ENCODE measurements at places on chromosomes 5 and 9. TPM values are rescaled to one million over a fixed set of nuclear protein-coding genes. Genes with fewer than 3 reads are reported as not detected.

GRCh38 chr5:77937015-77937908 is 161.1 kb upstream of the TBCA start:
- DNase-seq: no peak

- no peak for DNase-seq
Measured at GRCh38 chr9:103167530-103167929, 172.4 kb downstream of the CYLC2 start.

GRCh38 chr5:72511774-72512592 is 4.8 kb upstream of the ZNF366 start:
- no peak for DNase-seq

DNA sequence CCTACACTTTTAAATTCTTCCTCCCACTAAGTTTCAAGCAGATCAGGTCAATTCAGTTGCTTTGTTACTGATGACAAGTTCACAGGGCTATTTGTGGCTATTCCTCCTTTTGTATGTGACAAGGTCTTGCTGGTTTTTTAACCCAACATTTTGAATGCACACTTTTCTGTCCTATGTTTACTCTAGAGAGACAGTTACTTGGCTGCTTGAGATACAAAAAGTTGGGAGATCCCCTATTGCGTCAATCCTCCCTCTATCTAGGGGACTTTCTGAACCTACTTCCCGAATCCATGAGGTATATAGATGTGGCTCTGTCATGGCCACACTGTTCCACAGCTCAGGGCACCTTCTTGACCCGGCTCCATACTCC is 386.7 kb downstream of the NTRK2 start:
- DNase-seq: no peak

DNA sequence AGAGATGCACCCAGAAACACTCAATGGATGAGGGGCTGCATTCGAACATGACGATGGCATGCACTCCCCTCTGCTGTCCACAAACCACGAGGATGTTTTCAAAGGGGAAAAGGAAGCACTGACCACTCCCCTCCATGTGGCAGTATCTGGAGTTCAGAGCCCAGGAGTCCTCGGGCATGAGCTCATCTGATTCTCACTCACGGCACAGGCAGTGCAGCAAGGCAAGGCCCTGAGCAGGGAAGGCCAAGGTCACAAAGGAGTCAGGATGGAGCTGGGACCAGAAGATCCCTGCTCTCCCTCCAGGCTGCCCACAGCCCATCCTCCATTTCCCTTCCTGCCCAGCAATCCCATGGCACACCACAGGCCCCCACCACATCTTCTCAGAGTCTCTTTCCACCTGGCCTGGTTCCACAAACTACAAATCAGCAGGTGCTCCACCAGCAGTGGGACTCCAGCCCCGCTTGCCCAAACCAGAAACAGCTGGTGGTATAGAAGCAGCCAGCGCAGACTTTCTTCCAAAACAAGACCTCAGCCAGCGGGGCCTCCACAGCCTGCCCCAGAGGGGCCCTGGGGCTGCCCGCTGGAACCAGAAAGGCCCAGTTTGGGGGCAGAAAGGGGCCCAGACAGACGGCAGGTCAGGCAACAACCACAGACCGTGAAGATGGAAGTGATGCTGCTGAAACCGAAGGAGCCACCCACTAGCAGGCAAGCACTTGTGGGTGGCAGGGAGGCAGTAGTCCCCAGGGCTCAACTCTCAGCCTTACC is 12.2 kb downstream of the TNIP1 start:
- peak; percentile 81 for DNase-seq

DNA sequence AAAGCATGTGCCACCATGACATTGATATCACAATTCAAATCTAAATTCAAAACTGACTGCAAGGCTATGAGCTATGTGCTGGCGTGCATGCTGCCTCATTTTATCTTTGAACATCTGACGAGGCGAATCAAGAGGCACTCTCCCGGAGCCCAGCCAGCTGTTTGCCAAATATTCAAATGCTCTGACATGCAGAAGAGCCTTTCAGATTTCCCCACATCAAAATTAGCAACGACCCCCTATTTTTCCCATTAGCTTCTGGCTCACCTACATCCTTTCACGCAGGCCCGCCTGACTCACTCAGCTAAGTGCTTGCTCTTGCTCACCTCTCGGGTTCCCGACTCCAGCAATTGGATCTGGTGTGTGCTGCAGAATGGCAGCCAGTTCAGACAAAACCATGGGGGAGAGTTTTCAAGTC is 159.0 kb downstream of the NR2F1-AS1 start:
- DNase-seq: no peak

DNA sequence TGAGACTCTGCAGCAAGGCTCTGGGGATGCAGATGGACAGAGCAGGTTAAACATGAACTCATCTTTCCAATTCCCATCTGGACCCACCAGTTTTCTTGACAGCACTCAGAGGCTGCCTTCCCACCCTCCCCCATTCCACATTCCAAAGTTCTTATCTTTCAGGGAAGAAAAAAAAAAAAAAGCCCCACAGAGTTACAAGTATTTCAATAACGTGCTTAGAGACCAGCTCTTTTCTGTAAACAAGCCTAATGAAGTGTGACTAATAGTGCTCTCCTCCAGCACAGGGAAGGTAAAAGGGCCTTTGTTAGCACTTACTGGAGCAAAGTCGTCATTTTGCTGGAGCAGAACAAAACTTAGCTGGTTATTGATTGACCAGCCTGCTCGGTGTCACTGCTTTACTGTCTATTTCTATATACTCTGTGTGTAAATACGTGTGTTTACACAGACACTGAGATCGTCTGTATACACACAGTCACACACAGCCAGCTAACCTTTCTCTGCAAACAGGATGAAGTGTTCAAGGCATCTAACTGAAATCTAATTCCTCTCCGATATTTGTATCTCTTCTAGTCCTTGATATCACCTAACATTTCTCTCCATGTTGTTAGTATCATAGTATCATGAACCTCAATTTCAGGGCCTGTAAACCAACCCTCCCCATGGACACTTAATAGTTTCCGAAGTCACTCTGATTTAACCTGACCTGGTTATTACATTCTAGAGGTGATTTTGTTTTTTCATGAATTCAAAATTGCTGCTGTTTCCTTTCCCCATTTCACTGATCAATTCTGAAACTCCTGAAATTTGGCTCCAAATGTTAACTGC is 84.9 kb downstream of the ZNF608 start:
- DNase-seq: peak; percentile 66

DNA sequence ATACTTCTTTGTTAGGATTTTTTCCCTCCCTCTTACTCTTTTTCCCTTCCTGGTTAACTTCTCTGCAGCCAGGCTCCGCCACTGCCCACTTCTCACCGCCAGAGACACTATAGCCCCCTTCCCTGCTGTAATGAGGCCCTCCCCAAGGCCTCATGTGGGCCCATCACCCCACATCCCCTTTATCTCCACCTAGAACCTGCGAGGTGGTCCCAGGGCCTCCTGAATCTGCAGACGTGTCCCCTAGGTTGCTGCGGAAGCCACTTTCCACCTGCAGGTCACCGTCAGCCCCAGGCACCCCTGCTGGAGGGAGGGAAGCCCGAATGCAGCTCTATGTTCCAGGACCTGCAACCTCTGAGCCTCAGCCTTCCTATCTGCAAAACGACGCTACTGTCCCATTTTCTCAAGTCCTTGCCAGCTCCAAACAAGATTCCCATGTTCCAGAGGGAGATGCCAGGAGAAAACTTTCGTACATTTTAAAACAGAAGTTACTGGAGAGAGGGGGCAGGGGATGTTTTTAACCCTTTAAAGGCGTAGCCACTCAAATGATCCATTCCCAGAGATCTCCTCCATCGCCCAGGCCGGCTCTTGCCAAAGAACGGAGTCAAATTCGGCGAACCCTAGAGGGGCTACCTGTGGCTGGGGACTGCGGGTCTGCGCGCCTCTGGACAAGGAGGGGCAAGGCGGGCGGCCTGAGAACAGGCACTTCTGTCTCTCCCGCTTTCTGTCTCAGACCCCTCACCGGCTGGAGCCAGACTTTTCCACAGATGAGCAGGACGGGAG is 929 bp downstream of the SH3PXD2B start:
- peak; percentile 88 for DNase-seq

DNA sequence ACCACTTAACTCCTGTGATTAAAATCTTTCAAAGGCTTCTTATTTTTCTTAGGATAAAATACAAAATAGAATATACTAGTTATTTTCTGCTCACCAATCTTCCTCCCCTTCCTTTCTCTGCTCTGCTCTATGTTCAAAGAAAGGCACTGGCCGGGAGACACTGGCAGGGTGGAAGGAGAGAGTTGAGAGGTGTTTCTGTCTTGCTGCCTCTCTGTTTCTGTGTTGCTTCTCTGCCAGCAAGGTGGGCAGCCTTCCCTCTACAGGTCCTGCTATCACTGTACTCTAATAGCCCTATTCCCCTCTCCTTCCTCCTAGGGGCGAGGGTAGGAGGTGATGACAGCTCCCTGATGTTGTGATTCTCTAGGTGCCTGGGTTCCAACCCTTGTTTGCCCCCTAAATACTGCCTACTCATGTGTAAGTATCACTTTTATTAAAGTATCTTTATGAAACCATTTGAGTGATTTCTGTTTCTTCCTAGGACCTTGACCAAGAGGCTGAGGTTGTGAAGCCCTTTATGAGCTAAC is 515.1 kb downstream of the TLE4 start:
- no peak for DNase-seq

GRCh38 chr5:126769703-126770102 is 7.2 kb upstream of the LMNB1 start:
- DNase-seq: no peak

DNA sequence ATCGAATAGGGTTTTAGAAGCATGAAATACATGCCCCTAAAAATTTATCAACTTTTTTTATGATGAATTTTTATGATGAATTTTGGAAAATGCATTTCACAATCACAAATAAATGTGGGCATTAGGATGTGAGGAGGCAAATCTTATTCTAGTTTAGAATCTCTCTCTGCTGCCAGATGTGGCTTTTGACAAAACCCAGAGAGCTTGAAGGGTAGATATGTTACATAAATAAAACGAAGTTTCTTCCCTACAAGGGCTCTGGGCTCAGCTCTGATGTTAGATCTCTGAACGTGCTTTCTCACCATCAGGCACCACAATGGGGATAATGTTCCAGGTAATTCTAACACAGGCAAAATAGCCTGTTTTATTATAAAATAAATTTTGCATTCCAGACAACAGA is 102.3 kb upstream of the ADAMTSL1 start:
- no peak for DNase-seq

DNA sequence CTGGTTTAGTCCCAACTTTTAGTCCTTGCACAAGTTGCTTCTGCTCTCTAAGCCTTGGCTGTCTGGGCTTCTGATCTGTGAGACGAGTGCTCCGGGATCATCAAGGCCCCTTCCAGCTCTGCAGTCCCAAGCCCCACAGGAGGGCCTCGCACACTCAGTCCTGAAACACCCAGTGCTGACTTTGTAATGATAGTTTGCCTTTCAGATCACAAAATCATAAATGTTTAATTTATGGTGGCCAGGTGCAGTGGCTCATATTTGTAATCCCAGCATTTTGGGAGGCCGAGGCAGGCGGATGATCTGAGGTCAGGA is 95.9 kb upstream of the SLC25A48 start:
- DNase-seq: no peak

DNA sequence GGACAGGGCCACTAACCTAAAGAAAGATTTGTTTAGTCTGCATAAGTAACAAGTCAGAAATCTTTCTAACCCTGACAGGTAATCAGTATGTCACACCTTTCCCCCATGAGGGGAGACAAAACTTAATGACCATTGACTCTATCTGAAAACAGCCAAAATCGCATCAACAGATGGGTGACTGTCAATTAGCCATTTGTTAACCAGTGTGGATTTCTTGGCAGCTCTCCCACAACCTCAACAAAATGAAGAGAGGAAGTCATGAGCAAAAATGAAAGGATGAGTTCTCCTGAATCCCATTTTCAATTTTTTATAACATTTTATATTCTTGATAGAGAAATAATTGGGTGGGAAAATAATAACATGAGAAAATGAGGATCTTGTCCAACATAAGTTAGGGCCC is 84.6 kb upstream of the SNX2 start:
- no peak for DNase-seq

DNA sequence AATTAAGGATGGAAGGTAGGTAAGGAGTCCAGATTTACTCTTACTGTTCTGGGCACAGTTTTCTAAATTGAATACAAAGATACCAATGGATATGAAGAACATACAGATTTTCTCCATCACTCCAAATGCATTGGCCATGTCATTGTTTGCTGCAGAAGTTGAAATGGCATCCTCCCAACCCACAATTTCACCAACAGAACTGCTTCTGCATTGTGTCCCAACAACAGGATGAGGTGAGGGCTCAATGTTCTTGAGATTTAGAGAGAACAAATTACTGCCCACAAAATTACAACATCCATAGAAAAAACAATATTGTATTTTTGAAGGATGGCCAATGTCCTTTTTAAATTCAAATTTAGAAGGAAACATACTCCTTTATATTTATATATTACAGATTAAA is 88.9 kb downstream of the NUDT12 start:
- DNase-seq: no peak

GRCh38 chr5:59799668-59800346 is 93.7 kb downstream of the PDE4D start:
- DNase-seq: peak; percentile 81

GRCh38 chr5:10525124-10525495 is 38.8 kb upstream of the ANKRD33B start:
- DNase-seq: no peak

DNA sequence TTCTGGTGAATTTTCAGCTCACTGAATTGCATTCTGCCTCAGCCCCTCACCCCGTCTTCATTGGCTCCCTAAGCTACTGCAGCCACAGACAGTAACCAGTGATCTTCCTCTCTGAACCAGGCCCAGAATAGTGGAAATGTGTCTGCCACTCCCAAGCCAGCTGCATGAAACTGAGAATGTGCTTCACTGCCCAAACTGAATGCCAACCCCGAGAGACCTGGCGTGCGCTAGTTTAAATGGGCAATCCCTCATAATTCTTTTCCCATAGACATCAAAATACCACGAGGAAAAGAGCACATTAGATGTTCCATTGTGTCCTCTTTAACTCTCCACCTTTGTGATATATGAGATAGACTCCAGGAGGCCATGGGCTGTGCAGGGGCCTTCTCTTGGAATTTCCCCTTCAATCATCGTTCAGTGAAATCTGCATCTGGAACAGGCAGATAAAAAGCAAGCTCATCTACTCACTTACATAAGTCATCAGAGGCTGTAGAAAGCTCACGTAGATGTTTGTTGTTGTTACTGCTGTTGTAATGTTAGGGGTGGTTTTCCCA is 320.2 kb downstream of the NFIB start:
- DNase-seq: peak; percentile 83

PCDHGA5 gene
- 2.3 TPM for total RNA-seq

SPINK4 gene
- total RNA-seq: 0.31 TPM

DDX4 gene
- total RNA-seq: 0.04 TPM

PRR16 gene
- total RNA-seq: 6.0 TPM

CTNND2 gene
- total RNA-seq: 0.49 TPM

LHX3 gene
- total RNA-seq: not detected

IRX2 gene
- total RNA-seq: 0.18 TPM

SLC22A4 gene
- 2.7 TPM for total RNA-seq

LSM11 gene
- total RNA-seq: 7.3 TPM

GLDC gene
- 0.27 TPM for total RNA-seq

LECT2 gene
- not detected for total RNA-seq

OR5C1 gene
- total RNA-seq: not detected

ITGA1 gene
- 36.5 TPM for total RNA-seq

DMRT2 gene
- 23.4 TPM for total RNA-seq

TMEM171 gene
- total RNA-seq: 0.71 TPM

MRPL22 gene
- total RNA-seq: 34.1 TPM

Data from muscle of leg (tissue), 16 donors.